ENCODE measurements at places on chromosomes 1 and 21. TPM values are rescaled to one million over a fixed set of nuclear protein-coding genes. Genes with fewer than 3 reads are reported as not detected.

DNA sequence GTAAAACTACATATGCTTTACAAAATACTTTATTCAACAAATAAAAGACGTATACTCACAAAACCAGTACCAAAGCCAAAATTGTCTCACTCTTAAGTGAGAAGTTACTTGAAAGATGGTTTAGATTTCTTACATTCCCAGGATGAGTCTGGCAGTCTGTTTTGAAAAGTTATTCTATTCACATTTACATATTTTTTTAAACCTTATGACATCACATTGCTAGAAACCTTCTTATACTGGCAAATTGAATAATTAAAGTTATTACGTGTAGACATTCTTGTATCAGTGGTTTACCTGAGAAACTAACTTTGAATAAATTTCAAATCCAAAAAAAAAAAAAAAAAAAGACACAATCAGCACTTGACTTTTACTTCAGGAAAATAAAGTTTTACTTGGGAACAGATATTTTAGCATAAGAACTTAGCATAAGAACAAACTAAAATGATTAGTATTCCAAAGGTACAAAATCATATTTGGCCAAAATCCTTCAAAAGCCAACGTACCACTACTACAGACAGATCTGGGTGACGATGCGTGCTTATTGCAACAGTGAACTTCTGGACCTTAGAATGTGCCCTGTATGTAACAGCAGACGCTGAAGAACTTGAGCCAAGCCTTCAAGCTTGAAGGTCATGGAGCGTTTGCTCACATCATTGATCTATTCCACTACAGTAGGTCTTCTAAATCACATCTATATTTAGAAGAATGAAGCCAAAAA, 2.5 kb downstream of the CDC42BPA start:
- DNase-seq, result no peak
- H3K27ac ChIP-seq, result peak overlapping the region; percentile 90
- H3K27me3 ChIP-seq, result no peaks in the 10 kb centered on the region
- H3K4me1 ChIP-seq, result peaks cover 12% of the 10 kb centered on the region

The KLHDC8A gene
- 0.31 TPM for total RNA-seq

DNA sequence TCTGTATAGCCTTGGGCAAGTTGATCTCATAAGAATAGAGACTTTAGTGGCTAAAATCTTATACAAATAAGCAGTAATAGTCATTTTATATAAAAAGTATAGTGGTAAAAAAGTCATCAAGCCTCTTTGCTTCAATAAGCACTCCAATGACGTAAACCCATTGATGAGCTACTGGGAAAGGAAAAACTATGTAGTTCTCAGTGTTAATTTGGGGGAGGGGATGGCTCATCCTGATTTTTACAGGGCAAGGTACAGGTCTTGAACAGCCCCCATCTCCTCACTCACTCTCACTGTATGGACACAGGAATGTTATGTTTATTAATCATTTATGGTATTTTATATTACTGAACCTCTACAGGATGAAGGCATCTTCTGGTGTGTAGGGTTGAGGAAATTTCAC, 38.1 kb upstream of the CD55 start:
- no peaks in the 10 kb centered on the region for H3K36me3 ChIP-seq
- H3K4me3 ChIP-seq, result no peak overlapping the region
- no peaks in the 10 kb centered on the region for H3K4me1 ChIP-seq
- DNase-seq, result no peak
- no peaks in the 10 kb centered on the region for H3K27me3 ChIP-seq
- H3K27ac ChIP-seq, result no peak overlapping the region

DNA sequence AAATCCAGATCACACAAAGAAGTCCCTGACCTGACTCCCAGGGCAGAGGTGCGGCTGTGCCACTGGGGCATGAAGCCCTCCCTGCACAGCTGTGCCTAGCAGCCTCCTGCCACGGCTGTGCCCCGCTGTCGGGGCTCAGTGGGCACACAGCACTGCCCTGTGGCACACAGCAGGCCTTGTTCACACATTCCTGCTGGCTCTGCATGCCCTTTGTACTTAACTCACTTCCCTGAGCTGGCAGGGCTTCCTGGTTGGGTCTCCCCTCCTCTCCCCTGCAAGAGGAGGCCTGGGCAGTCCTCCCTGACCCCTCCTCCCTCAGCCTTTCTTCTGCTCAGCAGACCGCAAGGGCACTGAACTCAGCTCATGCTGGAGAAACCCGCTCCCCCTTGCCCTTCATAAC, 14.8 kb downstream of the LHX4 start:
- H3K27me3 ChIP-seq, result peaks cover 3% of the 10 kb centered on the region
- no peak overlapping the region for H3K27ac ChIP-seq
- H3K4me1 ChIP-seq, result no peaks in the 10 kb centered on the region
- no peak overlapping the region for H3K4me3 ChIP-seq

The KLHDC7A gene
- total RNA-seq, result 0.31 TPM

The KCNJ9 gene
- not detected for total RNA-seq

DNA sequence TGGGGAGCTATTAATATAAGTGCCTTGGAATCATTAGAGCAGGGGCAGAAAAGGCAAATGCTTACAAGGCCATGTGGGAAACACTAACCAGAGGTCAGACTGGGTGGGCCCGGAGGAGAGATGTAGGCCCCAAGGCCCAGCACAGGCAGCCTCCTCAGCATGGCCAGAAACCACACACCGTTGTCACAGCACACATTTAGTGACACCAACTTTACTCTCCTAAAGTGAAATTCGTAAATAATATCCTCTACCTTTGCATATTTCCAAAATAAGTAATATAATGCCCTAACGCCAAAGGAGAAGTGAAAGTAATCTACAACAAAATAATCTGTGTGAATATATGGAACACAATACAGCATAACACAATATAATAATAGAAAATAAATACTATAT, 62.6 kb downstream of the KIF21B start:
- H3K27me3 ChIP-seq, result no peaks in the 10 kb centered on the region
- no peak for DNase-seq
- H3K36me3 ChIP-seq, result no peaks in the 10 kb centered on the region
- no peak overlapping the region for H3K27ac ChIP-seq
- H3K4me3 ChIP-seq, result no peak overlapping the region
- H3K4me1 ChIP-seq, result no peaks in the 10 kb centered on the region

The CD2 gene
- total RNA-seq, result 0.10 TPM

DNA sequence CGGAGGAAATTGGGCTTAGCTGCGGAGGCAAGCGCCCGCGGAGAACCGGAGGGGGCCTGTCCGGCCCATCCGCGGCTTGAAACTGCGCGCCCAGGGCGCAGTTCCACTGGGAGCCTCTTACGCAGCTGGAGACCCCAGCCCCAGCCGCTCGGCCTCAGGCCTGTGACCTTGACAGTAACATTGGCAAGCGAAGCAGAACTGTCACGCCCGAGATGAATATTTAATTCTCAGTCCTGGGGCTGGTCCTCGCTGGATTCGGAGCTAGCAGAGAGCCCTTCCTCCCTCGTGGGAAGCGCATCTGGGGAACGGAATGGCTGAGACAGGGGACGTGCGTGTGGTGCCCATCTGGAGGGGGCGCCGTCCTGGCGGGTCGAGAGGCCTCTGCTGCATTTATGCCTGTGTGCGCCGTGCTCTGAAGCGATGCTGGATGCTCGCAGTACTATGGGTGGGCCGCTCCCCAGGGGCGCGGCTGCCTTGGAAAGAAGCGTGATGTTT, 928 bp downstream of the SLC6A17 start:
- no peak overlapping the region for H3K27ac ChIP-seq
- no peak for DNase-seq
- H3K4me1 ChIP-seq, result no peaks in the 10 kb centered on the region
- peak overlapping the region; percentile 50 for H3K4me3 ChIP-seq
- H3K27me3 ChIP-seq, result peaks cover 9% of the 10 kb centered on the region
- H3K36me3 ChIP-seq, result no peaks in the 10 kb centered on the region

The IRF6 gene
- total RNA-seq, result 0.64 TPM
